NCI-H1694 treated with DMSO at 0.1 percent for 48 hours (cell line): ENCODE measurements at places on chromosomes 12 and 14.

DNA sequence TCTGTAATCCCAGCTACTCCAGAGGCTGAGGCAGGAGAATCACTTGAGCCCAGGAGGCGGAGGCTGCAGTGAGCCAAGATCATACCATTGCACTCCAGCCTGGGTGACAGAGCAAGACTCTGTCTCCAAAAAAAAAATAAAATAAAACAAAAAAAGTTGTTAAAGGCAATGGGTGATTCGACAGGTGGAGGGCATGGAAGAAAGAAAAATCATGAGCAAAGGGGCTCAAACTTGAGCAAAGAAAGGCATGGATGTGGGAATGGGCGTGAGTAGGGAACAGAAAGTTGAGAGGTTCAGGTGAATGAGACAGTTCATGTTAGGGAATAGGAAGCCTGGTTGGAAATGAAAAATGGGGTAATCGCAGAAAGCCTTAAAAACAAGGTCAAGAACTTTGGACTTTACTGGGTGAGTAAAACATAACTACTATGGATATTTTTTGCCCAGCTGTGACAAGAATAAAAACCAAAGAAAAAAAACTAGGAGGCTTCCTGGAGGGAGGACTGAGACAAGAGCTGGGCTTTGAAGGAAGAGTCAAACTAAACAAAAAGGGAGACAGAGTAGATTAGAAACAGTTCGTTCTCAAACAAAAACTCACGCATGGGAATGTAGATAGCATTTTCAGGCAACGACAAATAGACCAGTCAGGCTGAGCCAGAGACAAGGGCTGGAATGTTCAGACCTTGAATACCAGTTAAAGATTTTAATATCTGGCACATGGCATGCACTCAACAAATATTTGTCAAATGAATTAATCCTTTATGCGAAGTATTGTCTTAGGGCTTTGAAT lies 18.8 kb downstream of the PYM1 start:
- no peak for DNase-seq

GRCh38 chr14:50943943-50944646 lies at the start of gene PYGL:
Gene PYGL, minus strand, starts transcription at chr14:50944483. Its CDS starts 80 bp downstream, at chr14:50944403.
- no peak for DNase-seq

- no peak for DNase-seq
Measured at GRCh38 chr14:86787717-86788116, 1205.3 kb downstream of the GALC start.

- DNase-seq = no peak
Measured at GRCh38 chr14:52650774-52651173, 44.6 kb downstream of the ERO1A start.

DNA sequence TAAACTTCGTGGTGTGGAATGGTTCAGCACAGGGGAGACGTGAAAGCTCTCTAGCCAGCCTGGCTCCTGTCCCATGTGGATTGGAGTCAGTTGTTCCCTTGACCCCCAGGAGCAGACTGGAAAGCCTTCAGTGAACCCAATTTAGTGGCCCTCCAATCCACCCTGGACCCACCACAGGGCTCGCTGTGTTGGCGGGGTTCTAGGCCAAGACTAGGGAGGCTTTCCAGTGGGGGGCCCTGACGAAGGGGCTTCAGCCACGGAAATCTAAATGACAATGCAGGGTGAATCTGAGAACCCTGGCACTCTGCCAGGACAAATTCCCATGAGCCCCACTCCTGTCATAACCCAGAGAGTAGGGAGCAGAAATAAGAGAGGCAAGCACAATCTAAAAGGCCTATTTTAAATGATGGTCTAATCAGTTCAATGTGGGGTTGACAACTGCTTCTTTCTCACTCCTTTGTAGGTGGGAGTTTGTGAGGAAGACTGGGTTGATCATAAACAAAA lies 110.8 kb downstream of the SLC35F4 start:
- no peak for DNase-seq

DNA sequence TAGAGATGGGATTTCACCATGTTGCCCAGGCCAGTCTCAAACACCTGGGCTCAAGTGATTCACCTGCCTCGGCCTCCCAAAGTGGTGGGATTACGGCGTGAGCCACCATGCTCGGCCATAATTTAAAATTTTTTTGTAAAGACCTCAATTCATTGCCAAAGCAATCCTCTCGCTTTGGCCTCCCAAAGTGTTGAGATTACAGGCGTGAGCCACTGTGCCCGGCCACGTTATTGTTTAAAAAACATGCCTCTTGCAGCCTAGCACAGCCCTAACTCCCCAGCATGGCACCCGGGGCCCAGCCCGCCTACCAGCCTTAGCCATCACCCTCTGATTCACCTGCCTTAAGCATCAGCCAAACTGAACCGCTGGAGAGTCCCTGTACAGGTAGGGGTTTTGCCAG lies 13.1 kb upstream of the RPS6KL1 start:
- no peak for DNase-seq
